ENCODE measurements at places on chromosomes 12 and 14.
A peak's percentile ranks its signal among the peaks of the same experiment; 100 is the strongest.

DNA sequence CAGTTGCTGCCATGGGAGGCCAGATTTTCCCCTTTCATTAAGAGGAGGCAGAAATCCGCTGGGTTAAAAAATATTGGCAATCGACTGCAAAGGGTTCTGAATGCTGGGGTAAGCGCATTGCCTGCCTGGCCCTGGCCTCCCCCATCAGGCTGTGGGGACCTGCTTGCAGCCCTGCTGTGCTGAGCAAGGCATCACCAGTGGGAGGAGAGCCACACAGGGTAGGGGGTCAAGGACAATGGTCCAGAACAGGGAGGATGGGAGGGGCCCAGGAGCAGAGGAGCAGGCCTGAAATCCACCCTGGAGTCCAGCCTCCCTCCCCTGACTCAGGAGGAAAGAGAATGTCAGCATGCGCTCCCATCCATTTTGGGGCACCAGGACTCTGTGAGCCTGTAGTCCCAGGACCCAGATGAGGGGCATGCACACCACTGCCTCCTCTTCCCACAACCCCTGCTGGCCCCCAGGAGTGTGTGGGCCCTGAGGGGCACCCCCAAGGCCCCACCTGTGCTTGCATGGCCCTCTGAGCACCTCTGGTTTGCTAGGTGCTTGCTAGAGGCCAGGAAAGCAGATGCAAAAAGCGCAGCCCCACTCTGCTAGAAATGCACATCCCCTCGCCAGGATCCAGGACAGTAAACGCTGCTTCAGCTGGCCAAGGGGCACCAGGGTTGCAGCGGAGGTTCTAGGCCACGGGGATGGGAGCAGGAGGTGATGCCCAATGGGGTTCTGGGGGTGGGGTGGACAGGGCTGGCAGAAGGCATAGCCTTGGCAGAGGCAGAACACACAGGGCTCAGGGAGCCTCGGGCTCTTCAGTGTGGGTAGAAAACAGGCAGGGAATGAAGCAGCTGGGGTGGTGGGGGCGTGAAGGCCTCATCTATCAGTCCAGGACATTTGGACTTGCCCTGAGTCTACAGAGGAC, 14.6 kb downstream of the TESC start:
- no peak for DNase-seq

GRCh38 chr12:22731236-22731635, 106.3 kb downstream of the ETNK1 start:
- no peak for DNase-seq

GRCh38 chr12:33349791-33350190, 89.8 kb downstream of the SYT10 start:
- no peak for DNase-seq

- no peak for DNase-seq
These were observed 2.7 kb upstream of the SLCO1A2 start for GRCh38 chr12:21337453-21337852.

DNA sequence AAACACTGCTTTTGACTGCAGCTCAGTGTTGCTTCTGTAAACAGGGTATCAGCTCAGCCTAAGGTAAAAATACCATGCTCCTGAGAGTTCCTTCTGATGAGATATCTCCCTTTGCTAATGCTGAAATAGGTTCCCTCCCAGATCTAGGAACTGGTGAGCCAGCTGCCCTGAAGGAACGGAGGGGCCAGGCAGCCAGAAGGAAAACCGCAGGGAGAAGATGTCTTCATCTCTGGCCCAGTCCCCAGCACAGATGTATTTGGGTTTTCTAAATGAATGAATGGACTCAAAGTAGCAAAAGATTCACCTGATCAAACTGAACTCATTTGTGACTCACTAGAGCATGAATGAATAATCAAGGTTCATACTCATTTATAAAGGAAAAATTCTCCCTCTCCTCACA, 247.8 kb downstream of the MSRB3 start:
- no peak for DNase-seq

- no peak for DNase-seq
These were observed 200.9 kb downstream of the TMEM132C start for GRCh38 chr12:128467882-128468281.

- DNase-seq, result no peak
These were observed 209.9 kb upstream of the IGF1 start for GRCh38 chr12:102690253-102690652.

- no peak for DNase-seq
These were observed 135.7 kb downstream of the CNTN1 start for GRCh38 chr12:40827683-40828592.

GRCh38 chr14:65949711-65950516, 536.3 kb upstream of the CCDC196 start:
- DNase-seq, result peak; percentile 56

DNA sequence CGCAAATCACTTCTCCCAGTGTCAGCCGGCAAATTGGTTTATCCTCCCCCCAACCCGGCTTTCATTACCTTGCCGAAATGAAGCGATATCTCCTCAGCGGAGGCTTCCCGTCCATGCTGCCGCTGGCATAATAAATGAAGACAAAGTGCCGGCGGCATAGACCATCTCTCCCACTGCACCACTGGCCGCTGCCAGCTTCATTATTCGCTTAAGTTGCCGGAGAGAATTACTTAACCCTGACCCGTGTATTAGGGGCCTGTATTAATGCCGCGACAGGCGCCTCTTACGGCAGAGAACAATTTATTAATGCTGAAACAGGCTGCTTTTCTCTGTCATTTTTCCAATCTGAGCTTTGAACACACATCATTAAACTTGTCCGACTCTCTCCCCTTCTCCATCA, 17.5 kb upstream of the GPATCH2L start:
- DNase-seq, result no peak

All from activated CD4-positive, CD25-positive, alpha-beta regulatory T cell treated with anti-CD3 and anti-CD28 coated beads, Interleukin-2, amount 50 U/mL, for 72 hours (primary cell).